ENCODE measurements at places on chromosomes 7 and 10. TPM values are rescaled to one million over a fixed set of nuclear protein-coding genes. Genes with fewer than 3 reads are reported as not detected.
A peak's percentile ranks its signal among the peaks of the same experiment; 100 is the strongest.

DNA sequence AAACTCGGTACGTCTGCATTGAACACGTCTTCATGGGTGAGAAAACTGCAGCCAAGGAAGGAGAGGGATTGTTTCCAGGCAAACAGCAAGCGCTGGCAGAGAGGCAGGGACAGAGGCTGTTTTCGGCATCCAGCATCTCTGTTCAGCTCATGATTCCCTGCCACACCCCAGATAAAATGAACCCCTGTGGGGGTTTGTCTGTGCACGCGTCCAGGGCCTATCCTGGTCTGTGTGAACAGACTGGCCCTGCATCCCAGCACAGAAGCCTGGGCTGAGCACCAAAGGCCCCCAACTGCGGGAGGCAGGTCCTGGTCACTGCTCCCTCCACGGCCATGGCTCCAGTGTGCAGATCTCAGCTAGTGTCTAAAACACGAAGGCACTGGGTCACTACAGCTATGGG lies 83.3 kb upstream of the FAM20C start:
- DNase-seq = no peak
- H3K4me3 ChIP-seq = no peak overlapping the region
- no peaks in the 10 kb centered on the region for H3K27me3 ChIP-seq
- peaks cover 19% of the 10 kb centered on the region for H3K36me3 ChIP-seq
- peaks cover 13% of the 10 kb centered on the region for H3K4me1 ChIP-seq

DNA sequence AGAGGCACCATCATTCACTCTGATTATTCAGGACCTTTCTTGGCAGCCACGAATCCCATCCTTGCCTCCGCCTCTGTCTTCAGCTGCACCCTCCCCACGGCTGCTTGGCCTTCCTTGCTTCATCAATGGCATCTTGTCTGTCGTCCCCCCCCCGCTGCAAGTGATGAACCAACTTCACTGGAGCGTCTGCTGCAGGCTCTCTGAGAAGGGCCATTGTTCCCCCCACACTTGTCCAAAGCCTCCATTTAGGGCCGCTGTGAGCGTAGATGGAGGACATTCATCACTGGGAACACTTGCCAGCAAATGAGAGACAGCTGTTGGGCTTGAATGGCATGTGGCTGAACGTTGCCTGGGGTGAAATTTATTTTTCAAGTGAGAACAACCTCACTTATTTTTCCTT lies 20.1 kb downstream of the AFAP1L2 start:
- H3K4me3 ChIP-seq = no peak overlapping the region
- H3K27me3 ChIP-seq = no peaks in the 10 kb centered on the region
- no peak overlapping the region for H3K27ac ChIP-seq
- H3K36me3 ChIP-seq = no peaks in the 10 kb centered on the region
- H3K4me1 ChIP-seq = 0 out of 2 replicates have a peak, but pooled peaks cover 7% of the 10 kb centered on the region

DNA sequence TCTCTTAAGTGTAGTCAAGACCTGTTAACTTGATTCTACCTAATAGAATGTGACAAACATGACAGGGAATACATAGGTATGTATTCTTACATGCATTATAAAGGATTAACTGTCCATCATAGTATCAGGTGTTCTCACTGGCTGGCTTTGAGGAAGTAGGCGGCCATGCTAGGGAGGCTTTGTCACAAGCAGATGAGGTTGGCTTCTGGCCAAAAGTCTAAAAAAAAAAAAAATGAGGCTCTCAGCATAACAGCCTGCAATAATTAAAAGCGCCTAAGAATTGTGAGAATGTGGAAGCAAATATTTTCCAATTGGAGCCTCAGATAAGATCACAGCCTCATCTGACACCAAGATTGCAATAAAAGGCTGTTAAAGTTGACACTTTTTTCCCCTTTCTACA lies 1256.8 kb upstream of the SORCS1 start:
- H3K36me3 ChIP-seq = no peaks in the 10 kb centered on the region
- no peak overlapping the region for H3K27ac ChIP-seq
- no peak for DNase-seq
- H3K4me3 ChIP-seq = no peak overlapping the region
- H3K4me1 ChIP-seq = no peaks in the 10 kb centered on the region

- no peak for DNase-seq
- H3K4me3 ChIP-seq = no peak overlapping the region
- no peaks in the 10 kb centered on the region for H3K27me3 ChIP-seq
- H3K4me1 ChIP-seq = peaks cover 10% of the 10 kb centered on the region
- no peak overlapping the region for H3K27ac ChIP-seq
- peaks cover 44% of the 10 kb centered on the region for H3K36me3 ChIP-seq
These were observed 19.1 kb downstream of the DOCK1 start for GRCh38 chr10:126924180-126924914.

- H3K4me3 ChIP-seq = no peak overlapping the region
- 0 out of 2 replicates have a peak, but pooled peaks cover 2% of the 10 kb centered on the region for H3K4me1 ChIP-seq
- H3K27me3 ChIP-seq = peaks cover 12% of the 10 kb centered on the region
- DNase-seq = no peak
- H3K27ac ChIP-seq = no peak overlapping the region
These were observed 450.0 kb upstream of the FZD8 start for GRCh38 chr10:36092116-36092515.

- H3K36me3 ChIP-seq = no peaks in the 10 kb centered on the region
- no peaks in the 10 kb centered on the region for H3K4me1 ChIP-seq
- H3K27ac ChIP-seq = no peak overlapping the region
- H3K27me3 ChIP-seq = no peaks in the 10 kb centered on the region
These were observed 33.3 kb downstream of the TFEC start for GRCh38 chr7:115997221-115997620.

DNA sequence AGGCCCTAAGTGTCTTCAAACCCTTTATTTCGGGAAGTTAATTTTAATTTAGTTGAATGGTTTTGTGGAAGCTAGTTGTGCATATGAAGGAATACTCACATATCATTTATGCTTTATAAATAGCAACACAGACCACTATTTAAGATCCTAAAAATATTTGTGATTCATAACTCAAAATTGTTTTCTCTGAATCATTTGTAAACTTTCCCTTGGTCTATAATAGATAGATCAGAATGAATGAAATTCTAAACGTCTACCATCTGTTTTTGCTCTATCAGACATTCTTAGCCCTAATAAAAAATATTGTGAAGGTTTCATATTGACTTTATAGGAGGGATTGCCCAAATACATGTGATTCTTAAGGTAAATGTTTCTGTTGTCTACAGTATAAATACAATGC lies 43.5 kb downstream of the LOXL4 start:
- peaks cover 7% of the 10 kb centered on the region for H3K4me1 ChIP-seq
- H3K4me3 ChIP-seq = no peak overlapping the region
- no peak overlapping the region for H3K27ac ChIP-seq
- H3K27me3 ChIP-seq = no peaks in the 10 kb centered on the region
- H3K36me3 ChIP-seq = peaks cover 9% of the 10 kb centered on the region

DNA sequence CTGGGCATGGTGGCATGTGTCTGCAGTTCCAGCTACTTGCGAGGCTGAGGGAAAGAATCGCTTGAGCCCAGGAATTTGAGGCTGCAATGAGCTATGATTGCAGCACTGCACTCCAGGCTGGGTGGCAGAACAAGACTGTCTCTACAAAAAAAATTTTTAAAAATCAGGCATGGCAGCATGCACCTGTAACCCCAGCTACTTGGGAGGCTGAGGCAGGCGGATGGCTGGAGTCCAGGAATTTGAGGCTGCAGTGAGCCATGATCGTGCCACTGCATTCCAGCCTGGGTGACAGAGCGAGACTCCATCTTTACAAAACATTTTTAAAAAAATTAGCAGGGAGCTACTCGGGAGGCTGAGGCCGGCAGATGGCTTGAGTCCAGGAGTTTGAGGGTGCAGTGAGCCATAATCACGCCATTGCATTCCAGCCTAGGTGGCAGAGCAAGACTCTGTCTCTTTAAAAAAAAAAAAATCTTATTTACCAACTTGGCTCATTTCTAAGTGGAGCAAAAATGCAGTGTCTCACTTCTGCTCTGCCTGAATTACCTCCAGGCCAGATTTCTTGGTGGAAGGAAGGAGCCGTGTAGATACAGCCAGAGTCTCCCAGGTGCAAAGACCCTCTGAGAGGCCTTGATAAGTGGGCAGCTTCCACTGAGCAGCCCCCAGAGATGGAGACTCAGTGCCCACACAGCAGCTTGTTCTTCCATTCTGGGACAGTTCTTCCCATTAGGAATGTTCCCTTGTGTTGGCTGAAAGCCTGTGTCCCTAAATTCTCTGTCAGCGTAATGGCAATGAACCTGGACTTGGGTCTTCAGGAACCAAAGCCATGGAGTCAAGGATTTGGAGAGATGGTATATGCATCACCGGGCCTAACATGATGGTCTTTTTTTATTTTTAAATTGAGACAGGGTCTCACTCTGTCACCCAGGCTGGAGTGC lies 30.0 kb downstream of the GTF2IRD1 start:
- no peaks in the 10 kb centered on the region for H3K36me3 ChIP-seq
- H3K4me1 ChIP-seq = peaks cover 24% of the 10 kb centered on the region
- no peak overlapping the region for H3K27ac ChIP-seq
- no peak for DNase-seq
- no peaks in the 10 kb centered on the region for H3K27me3 ChIP-seq

DNA sequence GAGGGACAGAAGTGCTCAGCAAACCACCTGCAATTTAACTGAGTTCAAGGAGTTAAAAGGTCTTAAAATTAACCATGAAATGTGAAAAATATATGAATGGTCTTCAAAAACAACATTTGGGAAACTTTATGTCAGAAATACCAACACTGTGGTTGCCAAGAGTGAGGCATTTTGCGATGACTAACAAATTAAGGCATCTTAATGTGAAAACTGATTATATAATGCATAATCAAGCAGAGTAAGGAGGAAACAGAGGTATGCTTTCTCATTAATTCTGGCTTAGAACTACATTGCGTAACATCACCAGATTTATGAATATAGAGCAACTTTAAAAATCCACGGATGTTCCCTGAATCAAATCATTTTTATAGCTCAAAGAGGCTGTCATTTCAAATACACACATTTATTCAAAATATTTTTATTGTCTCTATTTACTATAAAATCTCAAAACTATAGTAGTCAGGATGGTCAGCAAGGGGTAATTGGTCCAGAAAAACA lies 335.5 kb downstream of the LRRTM3 start:
- no peak for DNase-seq
- H3K27ac ChIP-seq = no peak overlapping the region
- no peaks in the 10 kb centered on the region for H3K36me3 ChIP-seq
- no peak overlapping the region for H3K4me3 ChIP-seq
- H3K27me3 ChIP-seq = no peaks in the 10 kb centered on the region
- H3K4me1 ChIP-seq = peaks cover 22% of the 10 kb centered on the region

GRCh38 chr10:131920693-131921092 lies 19.9 kb downstream of the PPP2R2D start:
- no peak for DNase-seq
- H3K27ac ChIP-seq = peak overlapping the region; percentile 13
- peaks cover 41% of the 10 kb centered on the region for H3K4me1 ChIP-seq
- no peaks in the 10 kb centered on the region for H3K27me3 ChIP-seq
- peaks cover 6% of the 10 kb centered on the region for H3K36me3 ChIP-seq

GRCh38 chr7:68288144-68288593 lies 1291.5 kb downstream of the TYW1 start:
- peaks cover 10% of the 10 kb centered on the region for H3K4me1 ChIP-seq
- no peak overlapping the region for H3K4me3 ChIP-seq
- no peaks in the 10 kb centered on the region for H3K27me3 ChIP-seq
- H3K27ac ChIP-seq = no peak overlapping the region
- no peak for DNase-seq

DNA sequence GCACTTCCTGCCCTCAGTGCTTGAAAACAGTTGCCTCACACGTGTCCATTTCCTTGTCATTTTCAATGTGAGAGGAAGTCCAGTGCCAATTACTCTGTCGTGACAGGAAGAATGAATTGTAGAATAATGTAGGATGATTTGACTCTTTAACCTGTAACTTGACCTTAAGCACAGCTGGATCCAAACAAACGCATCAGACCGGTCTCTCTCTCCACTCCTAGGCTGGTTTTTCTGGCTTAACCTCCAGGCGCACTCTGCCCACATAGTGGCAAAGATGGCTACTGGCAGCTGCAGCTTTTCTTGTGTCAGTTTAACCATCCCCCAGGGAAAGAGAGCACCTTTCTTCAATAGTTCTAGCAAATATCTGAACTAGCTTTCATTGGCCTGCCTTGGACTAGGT lies 29.4 kb upstream of the PNLIPRP3 start:
- H3K4me1 ChIP-seq = peaks cover 13% of the 10 kb centered on the region
- no peak overlapping the region for H3K4me3 ChIP-seq
- H3K36me3 ChIP-seq = no peaks in the 10 kb centered on the region
- no peaks in the 10 kb centered on the region for H3K27me3 ChIP-seq
- no peak overlapping the region for H3K27ac ChIP-seq
- no peak for DNase-seq

DNA sequence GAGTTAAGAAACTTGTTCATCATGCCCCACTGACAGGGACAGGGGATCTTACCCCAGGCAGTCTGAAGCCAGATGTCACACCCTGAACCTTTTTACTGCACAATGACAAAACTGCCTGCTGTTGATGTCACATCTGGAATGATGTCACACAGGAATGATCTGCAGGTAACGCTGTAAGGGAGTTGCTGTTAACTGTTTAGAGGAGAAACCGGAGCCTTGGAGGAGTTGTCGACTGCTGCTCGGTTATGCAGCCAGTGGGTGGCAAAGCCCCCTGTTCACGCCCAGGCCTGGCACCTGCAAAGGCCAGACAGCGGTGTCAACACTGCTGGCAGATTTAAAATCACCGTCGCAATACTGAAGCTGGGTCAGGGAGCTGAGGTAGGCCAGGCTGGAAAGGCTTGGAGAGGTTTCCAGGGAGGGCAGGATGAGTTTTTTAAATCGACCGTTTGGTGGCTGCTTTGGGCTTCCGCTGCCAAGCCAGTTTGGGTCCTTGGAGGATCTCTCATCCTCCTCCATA lies 10.0 kb upstream of the SLIT1 start:
- H3K4me3 ChIP-seq = peak overlapping the region; percentile 77
- no peaks in the 10 kb centered on the region for H3K36me3 ChIP-seq

DNA sequence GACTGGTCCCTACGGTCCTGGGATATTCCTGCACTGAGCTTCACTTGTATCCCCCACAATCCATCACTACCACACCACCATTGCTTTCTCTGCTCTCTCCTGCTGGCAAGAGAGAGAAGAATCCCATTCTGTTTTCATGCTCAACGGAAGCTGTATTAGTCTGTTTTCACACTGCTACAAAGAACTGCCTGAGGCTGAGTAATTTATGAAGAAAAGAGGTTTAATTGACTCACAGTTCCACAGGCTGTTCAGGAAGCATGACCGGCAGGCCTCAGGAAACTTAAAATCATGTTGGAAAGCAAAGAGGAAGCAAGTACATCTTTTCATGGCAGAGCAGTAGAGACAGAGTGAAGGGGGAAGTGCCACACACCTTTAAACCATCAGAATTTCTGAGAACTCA lies 260.4 kb upstream of the LYZL1 start:
- H3K4me1 ChIP-seq = peaks cover 14% of the 10 kb centered on the region
- H3K4me3 ChIP-seq = no peak overlapping the region
- no peak overlapping the region for H3K27ac ChIP-seq
- H3K27me3 ChIP-seq = peaks cover 5% of the 10 kb centered on the region

TBX20 gene
- total RNA-seq = 0.37 TPM

FRMPD2 gene
- 1.3 TPM for total RNA-seq

ANXA8L1 gene
- total RNA-seq = not detected

SIRT1 gene
- 55.5 TPM for total RNA-seq

LRIT1 gene
- total RNA-seq = not detected

SFRP4 gene
- total RNA-seq = 0.24 TPM

PNLIPRP3 gene
- not detected for total RNA-seq

Data from WTC11 (cell line).